Lower leg skin (tissue), 4 donors: ENCODE measurements at places on chromosomes 1 and 21.

DNA sequence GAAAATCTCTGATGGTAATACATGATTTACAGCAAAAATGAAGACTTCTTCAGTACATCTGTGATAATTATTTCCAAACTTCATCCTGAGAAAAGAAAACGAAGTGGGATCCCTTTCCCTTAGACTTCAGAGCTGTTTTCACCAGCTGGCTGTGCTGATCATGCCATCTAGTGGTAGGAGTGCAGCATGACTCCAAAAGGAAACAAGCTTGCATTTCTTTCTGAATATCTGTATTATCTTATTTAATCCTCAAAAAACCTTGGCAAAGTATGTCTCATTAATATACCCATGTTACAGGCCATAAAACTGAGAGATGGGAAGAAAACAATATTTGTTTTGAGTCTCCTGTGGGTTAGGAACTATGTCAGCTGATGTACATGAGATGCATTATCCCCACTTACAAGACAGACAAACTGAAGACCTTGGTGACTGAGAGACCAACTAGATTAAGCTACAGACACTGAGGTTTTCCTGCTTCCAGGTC lies 9.8 kb upstream of the GJA8 start:
- no peak for DNase-seq

DNA sequence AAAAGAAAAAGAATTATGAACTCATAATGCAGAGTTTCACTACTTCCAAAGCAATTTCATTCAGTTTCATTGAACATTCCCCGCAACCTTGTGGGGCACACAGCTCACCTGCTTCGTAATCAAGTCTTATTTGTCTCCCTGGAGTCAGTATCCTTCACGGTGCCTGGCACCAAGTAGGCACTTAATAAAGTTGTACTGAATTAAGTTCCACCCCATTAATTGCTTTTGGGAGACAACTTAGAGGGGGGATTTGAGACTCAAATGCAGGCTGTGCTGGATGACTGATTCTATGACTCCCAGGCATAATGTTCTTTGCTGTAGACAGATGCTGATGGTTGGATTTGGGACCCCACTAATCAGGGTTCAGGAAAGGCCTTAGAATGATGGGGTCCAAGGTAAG lies 6.5 kb upstream of the ID3 start:
- no peak for DNase-seq

DNA sequence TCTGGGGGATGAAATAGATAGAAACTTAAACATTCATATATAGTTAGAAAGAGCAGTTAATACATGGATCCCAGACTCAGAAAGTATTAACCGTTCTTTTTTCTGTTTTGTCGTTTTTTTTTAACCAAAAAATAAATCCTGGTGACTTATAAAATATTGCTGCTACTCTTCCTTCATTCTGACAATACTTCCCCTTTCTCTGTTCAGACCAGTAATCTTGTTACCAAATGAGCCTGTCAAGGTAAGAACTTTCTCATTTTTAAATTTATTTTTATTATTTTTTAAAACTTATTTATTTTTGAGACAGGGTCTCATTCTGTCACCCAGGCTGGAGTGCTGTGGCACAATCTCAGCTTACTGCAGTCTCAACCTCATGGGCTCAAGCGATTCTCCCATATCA lies 13.7 kb downstream of the PTPN22 start:
- DNase-seq, result no peak

DNA sequence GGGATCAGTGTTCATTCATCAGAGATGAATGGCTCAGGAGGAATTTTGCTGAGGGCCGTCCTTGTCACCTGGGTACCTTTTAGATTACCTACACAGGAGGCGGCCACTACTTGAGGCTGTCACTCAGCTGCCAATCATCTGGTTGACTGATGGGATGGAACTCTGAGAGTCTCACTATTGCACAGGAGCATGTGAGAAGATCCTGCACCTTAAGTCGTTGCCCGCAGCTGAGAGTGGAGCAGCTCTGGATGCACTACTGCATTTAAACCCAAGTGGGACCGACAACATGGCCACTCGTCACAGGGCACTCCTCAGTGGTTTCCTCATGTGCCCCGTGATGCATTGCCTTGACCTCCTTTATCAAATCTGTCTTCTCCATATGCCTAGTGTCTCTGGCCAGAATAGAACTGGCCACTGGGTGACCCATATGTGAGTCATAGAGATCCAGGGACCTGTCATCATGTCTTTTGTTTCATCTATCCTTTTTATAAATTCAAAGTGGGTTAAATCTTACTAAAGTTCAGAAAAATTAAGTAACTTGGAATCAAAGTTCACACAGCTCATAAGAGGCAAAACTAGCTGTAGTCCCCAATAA lies 165.5 kb downstream of the ZSCAN20 start:
- DNase-seq, result peak; percentile 68

DNA sequence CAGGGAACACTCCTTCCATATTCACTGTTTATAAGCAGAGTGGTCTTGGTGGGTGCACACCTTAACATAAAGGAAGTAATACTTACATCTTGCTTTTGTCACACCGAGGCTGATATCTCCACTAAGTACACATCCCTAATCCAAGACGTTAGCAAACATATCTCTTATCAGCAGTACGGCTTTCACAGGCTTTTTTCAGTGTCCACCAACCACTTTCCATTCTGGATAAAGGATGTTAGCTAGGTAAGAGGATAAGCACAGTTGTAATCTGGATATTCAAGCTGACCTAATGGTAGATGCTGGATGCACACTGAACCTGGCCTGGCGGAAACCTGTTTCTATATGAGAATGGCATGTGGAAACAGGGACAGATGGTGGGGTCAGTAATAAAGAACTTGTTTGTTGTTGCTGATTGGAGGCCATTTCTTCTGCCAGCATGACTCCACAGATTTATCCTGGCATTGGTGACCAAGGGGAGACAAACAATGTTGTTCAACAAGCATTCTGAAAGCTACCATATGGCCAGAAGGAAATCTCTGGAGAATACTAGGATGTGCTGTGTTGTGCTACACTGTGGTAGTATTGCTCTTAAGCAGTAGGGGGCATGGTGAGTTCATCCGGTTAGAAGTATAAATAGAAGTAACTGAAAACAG lies 416.4 kb downstream of the PTBP2 start:
- DNase-seq, result no peak

GRCh38 chr21:17359781-17360180 lies 153.1 kb upstream of the CXADR start:
- DNase-seq, result no peak

GRCh38 chr21:41769521-41769920 lies 2.7 kb upstream of the RIPK4 start:
- peak; percentile 72 for DNase-seq

DNA sequence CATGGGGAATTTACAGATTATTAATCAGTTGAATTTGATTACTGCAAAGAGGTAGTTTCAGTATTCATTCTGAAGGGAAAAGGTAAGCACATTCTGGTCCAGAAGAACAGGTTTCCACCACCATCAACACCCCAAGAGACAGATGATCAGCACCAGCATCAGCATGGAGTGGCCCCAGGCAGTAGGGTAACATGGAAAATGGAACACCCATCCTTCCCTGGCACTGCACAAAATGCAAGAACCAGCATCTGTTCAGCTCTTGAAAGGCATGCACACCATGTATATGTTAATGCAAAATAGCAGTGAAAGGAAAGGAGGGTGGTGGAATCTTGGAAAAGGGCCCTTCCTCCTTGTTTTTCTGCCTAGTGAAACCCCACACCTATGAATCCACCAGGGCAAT lies 9.2 kb downstream of the HSD3B1 start:
- no peak for DNase-seq

DNA sequence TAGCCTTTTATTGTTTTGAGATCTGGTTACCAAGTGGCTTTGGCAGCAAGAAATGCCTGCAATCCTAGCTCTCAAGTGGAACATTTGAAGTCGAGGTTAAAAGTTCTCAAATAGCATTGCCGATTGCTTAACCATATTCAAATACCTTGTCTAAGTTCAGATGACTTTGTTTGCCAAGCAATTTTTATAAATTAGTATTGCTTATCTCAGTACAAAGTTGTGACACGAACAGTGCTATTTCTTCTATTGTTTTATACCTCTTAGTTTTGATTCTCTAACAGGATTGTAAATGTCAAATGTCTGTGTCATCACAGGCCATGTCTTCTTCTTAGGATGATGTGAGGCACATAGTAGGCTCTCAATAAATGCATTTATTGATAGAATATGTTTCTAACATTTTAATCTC lies 633.3 kb downstream of the PTPRC start:
- no peak for DNase-seq

DNA sequence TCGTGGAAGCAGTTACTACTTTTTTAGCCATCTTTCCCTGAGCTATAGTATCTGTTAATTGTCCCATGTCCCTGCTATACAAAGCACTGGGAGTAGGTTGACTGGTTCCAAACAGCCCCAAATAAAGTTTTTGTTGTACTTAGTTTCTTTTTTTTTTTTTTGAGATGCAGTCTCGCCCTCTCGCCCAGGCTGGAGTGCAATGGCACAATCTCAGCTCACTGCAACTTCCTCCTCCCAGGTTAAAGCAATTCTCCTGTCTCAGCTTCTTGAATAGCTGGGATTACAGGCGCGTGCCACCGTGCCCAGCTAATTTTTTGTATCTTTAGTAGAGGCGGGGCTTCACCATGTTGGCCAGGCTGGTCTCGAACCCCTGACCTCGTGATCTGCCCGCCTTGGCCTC lies 3.3 kb downstream of the NCSTN start:
- no peak for DNase-seq

GRCh38 chr1:27153549-27153886 lies 1.4 kb downstream of the SLC9A1 start:
- DNase-seq, result no peak

DNA sequence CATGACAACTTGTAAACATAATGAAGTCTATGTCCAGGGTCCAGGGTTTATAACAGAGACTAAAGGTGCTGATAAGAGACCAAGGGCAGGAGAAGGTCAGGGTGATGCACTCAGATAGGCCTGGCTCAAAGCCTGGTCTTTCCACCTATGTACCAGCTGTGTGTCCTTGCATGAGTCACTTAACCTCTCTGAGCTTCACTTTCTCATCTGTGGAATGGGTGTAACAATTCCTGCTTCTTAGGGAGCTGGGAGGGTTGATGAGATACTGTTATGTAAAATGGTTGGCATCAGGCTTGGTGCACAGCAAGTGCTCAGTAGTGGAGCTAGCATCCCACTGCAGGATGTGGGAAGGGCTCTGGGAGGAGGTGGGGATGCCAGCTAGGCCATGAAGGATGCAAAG lies 143.7 kb upstream of the CSF3R start:
- no peak for DNase-seq

- DNase-seq, result no peak
Measured at GRCh38 chr1:81006502-81006901, 794.2 kb upstream of the ADGRL2 start.

DNA sequence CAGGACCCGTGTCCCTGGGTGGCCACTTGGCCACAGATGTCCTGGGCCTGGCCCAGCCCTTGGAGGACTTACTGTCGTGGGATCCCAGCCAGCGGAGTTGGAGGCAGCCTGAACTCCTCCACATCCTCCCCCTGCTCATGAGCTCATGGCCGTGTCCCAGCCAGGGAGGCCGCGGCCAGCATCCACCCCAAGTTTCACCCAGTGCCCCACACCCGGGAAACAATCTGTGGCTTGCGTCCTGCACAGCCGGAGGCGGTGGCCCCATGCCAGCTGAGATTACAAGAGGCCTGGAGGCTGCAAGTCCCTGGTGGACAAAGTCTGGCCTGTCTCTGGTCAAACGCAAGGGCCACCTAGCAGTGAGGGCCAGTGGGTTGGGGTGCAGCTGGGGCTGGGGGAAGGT lies 27.5 kb upstream of the TMEM52 start:
- no peak for DNase-seq

GRCh38 chr1:156060937-156061636 lies at the start of gene RAB25:
RAB25 (plus strand) TSS chr1:156061160; CDS start chr1:156061401, 241 bp downstream.
- peak; percentile 90 for DNase-seq

DNA sequence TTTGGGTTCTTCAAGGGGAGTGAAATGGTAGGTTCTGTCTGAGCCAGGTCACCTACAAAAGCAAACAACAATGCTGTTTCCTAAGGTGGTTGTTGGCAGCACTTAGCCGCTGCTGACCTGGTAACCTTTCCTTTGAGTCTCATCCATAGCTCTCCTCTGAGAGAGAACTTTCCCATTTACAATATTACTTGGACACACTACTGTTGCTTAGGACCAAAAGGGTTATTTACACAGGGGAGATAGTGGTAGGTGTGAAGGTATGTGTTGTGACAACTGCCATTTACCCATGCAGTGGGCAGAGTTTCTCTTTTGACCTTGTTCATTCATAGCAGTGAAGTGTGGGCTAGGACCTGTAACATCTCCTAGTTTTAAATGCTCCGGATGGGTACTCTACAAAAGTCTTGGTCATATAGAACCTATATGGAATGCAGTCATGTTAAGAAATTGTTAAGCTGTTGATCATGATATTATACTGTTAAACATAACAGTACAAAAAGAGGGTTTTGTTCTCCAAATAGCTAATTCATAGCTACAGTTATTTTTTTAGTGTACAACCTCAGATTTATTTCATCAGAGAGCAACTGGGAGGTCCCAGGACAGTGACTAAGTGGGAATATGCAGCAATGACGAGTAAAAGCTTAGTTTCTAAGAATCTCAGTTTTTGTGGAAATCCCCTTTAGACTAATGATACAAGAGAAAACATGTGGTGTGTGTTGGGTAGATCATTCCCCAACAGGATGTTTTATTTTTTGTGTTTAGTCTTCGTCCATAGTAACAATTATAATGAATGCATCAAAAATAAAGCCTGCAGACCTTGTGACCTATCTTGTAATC lies 219.7 kb downstream of the NFIA start:
- DNase-seq, result no peak

- no peak for DNase-seq
Measured at GRCh38 chr1:73034271-73034670, 751.9 kb upstream of the NEGR1 start.

- no peak for DNase-seq
Measured at GRCh38 chr1:48442864-48443619, 29.0 kb downstream of the SPATA6 start.

DNA sequence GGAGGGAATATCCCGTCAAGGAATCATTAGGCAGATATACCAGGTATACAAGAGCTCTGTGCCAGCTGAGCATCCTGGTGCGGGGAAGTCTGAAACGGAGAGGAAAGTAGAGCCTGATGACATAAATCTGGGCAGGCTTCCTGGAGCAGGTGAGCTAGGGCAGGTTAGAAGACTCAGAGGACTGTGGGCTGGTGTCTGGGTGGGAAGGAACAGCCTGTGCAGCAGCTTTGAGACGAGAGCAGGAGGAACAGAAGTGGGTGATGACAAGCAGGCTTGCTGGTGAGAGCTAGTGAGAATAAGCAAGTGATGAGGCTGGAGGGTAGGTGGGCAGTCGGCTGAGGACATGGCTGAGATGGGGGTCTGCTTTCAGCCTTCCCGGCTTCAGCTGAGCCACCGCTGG lies 6.7 kb downstream of the CELSR2 start:
- DNase-seq, result no peak

GRCh38 chr1:16162163-16162822 lies 6.4 kb upstream of the EPHA2 start:
- no peak for DNase-seq

DNA sequence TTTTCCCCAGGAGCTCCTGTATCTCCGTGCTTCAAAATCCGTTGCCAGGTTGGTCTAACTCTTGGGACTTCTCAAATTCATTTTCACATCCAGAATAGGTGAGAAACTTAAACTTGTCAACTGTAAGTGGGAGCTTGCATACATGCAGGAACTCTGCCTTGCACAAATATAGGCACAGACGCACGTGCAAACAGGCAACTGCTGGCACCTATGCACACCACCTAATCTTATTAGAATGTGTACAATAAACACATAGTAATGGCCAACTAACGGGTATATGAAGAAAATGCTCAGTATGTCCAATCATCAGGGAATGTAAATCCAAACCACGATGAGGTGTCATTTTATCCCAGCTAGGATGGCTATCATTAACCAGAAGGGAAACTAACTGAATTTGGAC lies 22.6 kb upstream of the FCGR2A start:
- DNase-seq, result no peak

GRCh38 chr1:6998267-6998666 lies 213.0 kb downstream of the CAMTA1 start:
- no peak for DNase-seq
